ENCODE measurements at places on chromosomes 6 and 20. TPM values are rescaled to one million over a fixed set of nuclear protein-coding genes. Genes with fewer than 3 reads are reported as not detected.

GRCh38 chr6:167827583-167828324 lies 1.0 kb downstream of the AFDN start:
- H3K4me1 ChIP-seq, result peaks cover 33% of the 10 kb centered on the region
- H3K4me3 ChIP-seq, result peak overlapping the region; percentile 87
- peaks cover 3% of the 10 kb centered on the region for H3K36me3 ChIP-seq
- DNase-seq, result peak; percentile 64
- no peaks in the 10 kb centered on the region for H3K27me3 ChIP-seq

The TREML2 gene
- total RNA-seq, result not detected

DNA sequence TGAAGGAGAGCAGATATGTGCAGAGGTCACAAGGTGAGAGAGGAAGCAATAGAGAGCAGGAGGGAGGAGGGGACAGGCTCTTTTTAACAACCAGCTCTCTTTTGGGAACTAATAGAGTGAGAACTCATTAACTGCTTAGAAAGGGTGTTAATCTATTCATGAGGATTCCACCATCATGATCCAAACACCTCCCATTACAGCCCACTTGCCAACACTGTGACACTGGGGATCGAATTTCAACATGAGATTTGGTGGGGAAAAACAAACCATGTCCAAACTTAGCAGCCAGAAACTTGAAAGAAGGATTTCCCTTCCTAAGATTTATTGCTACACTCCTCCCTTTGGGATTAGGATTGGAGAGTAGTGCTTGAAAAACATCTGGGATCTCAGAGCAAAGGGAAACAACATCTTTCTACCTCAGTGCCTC lies 135.5 kb upstream of the PLCB4 start:
- no peaks in the 10 kb centered on the region for H3K4me1 ChIP-seq
- no peaks in the 10 kb centered on the region for H3K27me3 ChIP-seq
- H3K4me3 ChIP-seq, result no peak overlapping the region

- H3K36me3 ChIP-seq, result no peaks in the 10 kb centered on the region
- no peak overlapping the region for H3K4me3 ChIP-seq
- no peaks in the 10 kb centered on the region for H3K27me3 ChIP-seq
Observed at GRCh38 chr6:63496361-63496804, 75.9 kb upstream of the LOC128125822 start.

The CALHM4 gene
- not detected for total RNA-seq

DNA sequence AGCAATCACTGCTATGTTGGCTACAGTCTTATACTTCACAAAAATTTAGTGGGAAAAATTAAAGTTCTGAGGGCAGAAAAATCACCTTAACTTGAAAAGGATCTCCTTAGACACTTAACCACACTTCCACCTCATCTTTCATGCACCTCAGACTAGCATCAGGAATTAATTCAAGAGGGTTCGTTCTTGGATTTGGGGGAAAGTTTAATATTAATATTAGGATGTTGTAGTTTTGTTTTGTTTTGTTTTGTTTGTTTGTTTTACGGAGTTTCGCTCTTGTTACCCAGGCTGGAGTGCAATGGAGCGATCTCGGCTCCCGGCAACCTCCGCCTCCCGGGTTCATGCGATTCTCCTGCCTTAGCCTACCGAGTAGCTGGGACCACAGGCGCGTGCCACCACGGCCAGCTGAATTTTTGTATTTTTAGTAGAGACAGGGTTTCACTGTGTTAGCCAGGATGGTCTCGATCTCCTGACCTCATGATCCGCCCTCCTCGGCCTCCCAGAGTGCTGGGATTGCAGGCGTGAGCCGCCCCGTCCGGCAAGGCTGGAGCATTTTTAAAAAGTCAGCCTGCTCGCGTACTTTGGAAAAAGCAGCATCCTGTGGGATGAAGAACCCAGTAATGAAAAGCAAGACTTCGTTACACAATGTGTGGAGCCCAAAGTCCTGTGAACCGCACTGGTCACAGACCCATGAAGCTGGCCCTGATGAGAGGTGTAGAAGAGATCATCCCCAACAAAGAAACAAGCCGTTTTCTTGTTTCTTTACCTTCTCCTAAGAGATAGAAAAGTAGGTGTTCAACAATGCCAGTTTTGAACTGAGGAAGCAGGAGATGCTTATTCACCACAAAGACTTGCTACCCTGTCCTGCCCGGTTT lies 194.9 kb downstream of the GPX5 start:
- H3K4me1 ChIP-seq, result no peaks in the 10 kb centered on the region
- H3K27ac ChIP-seq, result no peak overlapping the region
- H3K4me3 ChIP-seq, result no peak overlapping the region
- no peaks in the 10 kb centered on the region for H3K27me3 ChIP-seq

The FOXC1 gene
- 16.0 TPM for total RNA-seq

The MYCT1 gene
- not detected for total RNA-seq

- no peaks in the 10 kb centered on the region for H3K4me1 ChIP-seq
- DNase-seq, result no peak
- H3K36me3 ChIP-seq, result no peaks in the 10 kb centered on the region
- no peaks in the 10 kb centered on the region for H3K27me3 ChIP-seq
Observed at GRCh38 chr6:144999127-144999526, 714.0 kb downstream of the UTRN start.

- H3K4me1 ChIP-seq, result peaks cover 24% of the 10 kb centered on the region
- DNase-seq, result no peak
- H3K27me3 ChIP-seq, result no peaks in the 10 kb centered on the region
- no peak overlapping the region for H3K4me3 ChIP-seq
- H3K27ac ChIP-seq, result no peak overlapping the region
Observed at GRCh38 chr6:125656287-125656870, 93.1 kb upstream of the HEY2 start.

- no peaks in the 10 kb centered on the region for H3K27me3 ChIP-seq
- H3K27ac ChIP-seq, result peak overlapping the region; percentile 48
- DNase-seq, result peak; percentile 81
- H3K4me3 ChIP-seq, result no peak overlapping the region
Observed at GRCh38 chr20:57475388-57476083, 49.4 kb downstream of the CTCFL start.

GRCh38 chr6:159493231-159493897 lies 199.7 kb downstream of the SOD2 start:
- H3K27ac ChIP-seq, result no peak overlapping the region
- H3K27me3 ChIP-seq, result no peaks in the 10 kb centered on the region
- no peak for DNase-seq
- H3K4me1 ChIP-seq, result peaks cover 2% of the 10 kb centered on the region
- H3K4me3 ChIP-seq, result no peak overlapping the region

DNA sequence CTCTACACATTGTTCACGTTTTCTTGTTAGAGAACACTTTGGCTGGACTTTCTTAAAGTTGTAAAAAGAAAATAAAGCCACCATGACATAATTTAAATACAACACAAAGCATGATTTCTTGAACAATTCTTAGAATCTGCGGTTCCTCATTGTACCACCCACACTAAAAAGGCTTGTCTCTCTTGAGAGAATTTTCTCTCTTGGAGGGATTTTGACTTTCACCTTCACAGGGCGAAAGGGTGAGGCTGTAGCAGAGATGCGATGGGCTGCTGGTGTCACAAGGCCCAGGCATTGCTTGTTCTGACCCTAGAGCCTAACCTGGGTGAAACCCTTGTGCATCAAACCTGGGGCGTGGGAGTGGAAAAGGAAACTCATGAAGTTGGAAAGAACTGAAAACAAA lies 122.7 kb upstream of the RIPOR2 start:
- H3K36me3 ChIP-seq, result no peaks in the 10 kb centered on the region
- no peak overlapping the region for H3K4me3 ChIP-seq
- DNase-seq, result no peak
- H3K27me3 ChIP-seq, result no peaks in the 10 kb centered on the region

GRCh38 chr6:36920546-36920945 lies 34.0 kb upstream of the PI16 start:
- peaks cover 22% of the 10 kb centered on the region for H3K4me1 ChIP-seq
- no peak overlapping the region for H3K27ac ChIP-seq
- H3K4me3 ChIP-seq, result no peak overlapping the region
- H3K27me3 ChIP-seq, result no peaks in the 10 kb centered on the region

DNA sequence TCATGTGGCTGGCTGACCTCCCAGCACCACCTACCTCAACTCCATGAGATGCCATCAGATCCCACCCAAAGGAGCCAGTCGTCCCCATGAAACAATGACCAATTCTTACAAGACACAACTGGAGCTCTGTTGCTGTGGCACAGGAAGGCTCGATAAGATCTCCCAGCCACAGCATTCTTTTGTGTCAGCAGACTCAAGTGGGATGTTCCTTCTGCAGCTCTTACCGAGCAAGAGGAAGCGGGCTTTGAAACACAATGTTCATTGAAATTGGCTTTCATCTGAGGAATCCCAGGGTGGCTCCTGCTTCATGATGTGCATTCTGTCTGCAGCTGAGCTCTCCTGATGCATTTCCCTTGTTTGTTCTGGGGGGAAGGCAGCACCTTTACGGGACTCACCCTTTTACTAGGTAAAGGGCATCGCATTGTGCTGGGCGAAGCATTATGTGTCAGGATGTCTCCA lies 222.0 kb upstream of the SGK1 start:
- no peaks in the 10 kb centered on the region for H3K27me3 ChIP-seq
- peaks cover 21% of the 10 kb centered on the region for H3K4me1 ChIP-seq
- no peaks in the 10 kb centered on the region for H3K36me3 ChIP-seq

DNA sequence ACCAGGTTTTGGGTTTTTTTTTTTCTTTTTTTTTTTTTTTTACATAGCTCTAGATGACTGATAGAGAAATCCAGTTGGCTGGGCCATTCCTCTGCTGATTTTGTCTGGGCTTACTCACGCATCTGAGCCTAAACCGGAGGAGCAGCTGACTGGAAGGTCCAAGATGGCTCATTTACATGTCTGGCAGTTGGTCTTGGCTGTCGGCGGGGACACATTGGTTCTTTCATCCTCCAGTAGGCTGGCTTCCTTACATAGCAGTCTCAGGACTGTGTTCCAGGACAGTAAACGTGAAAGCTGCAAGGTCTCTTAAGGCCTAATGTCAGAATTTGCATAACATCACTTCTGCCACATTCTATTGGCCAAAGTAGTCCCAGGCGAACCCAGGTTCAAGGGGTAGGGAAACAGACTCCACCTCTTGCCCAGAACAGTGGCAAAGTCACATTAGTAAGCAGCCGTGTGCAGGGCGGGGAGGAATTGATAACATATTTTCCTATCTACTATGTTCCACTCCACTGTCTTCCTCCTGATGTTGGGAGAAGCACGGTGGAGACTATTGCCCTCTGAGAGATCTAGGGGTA lies 87.0 kb downstream of the CDH22 start:
- DNase-seq, result no peak
- peaks cover 26% of the 10 kb centered on the region for H3K27me3 ChIP-seq
- H3K27ac ChIP-seq, result no peak overlapping the region
- no peak overlapping the region for H3K4me3 ChIP-seq
- no peaks in the 10 kb centered on the region for H3K36me3 ChIP-seq

DNA sequence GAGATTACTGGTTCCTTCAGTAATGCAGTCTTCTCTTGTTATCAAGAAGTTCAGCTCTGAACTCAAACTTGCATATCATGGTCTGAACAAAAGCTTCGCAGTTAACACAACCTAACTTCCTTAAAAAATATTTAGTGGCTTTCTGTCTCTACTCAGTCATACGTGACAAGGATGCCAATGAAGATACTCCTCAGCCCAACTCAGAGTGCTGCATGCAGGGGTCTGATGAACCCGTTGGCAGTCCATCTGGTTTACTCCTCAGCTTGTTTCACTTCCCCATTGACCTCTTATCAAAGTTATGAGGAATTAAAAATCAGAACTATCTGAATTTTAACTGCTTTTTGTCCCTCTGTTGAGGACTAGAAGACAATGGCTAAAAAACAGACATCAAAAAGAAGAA lies 56.6 kb upstream of the RIN2 start:
- DNase-seq, result no peak
- no peaks in the 10 kb centered on the region for H3K36me3 ChIP-seq

DNA sequence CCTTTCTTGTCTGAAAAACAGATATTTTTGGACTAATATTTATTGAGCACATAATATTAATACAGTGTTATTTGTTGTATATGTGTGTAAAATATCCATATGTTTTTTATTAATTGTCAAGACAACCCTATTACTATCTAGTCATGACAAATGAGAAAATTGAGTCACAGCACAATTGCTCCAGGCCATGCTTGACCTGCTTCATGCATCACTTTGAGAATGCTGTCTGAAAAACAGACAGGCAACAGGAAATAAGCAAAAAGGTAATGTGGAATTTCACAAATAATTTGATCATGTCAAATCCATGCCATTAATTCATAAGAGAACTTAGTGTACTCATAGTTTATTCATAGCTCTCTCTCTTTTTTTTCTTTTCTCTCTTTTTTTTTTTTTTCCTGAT lies 246.5 kb downstream of the RIMS1 start:
- H3K4me3 ChIP-seq, result no peak overlapping the region
- H3K27ac ChIP-seq, result no peak overlapping the region
- no peak for DNase-seq
- no peaks in the 10 kb centered on the region for H3K4me1 ChIP-seq

The MDFI gene
- not detected for total RNA-seq

The SRF gene
- total RNA-seq, result 37.8 TPM

The XKR7 gene
- not detected for total RNA-seq

GRCh38 chr6:21438986-21439352 lies 154.6 kb upstream of the SOX4 start:
- no peak for DNase-seq
- no peak overlapping the region for H3K4me3 ChIP-seq
- no peak overlapping the region for H3K27ac ChIP-seq
- H3K36me3 ChIP-seq, result no peaks in the 10 kb centered on the region
- no peaks in the 10 kb centered on the region for H3K4me1 ChIP-seq

GRCh38 chr6:110980648-110981047 lies 1.2 kb upstream of the RPF2 start:
- H3K4me3 ChIP-seq, result peak overlapping the region; percentile 69
- H3K4me1 ChIP-seq, result 0 out of 2 replicates have a peak, but pooled peaks cover 7% of the 10 kb centered on the region
- peaks cover 19% of the 10 kb centered on the region for H3K36me3 ChIP-seq

- no peak overlapping the region for H3K4me3 ChIP-seq
- DNase-seq, result no peak
- peaks cover 22% of the 10 kb centered on the region for H3K4me1 ChIP-seq
Observed at GRCh38 chr20:62739067-62739466, 30.4 kb downstream of the NTSR1 start.

DNA sequence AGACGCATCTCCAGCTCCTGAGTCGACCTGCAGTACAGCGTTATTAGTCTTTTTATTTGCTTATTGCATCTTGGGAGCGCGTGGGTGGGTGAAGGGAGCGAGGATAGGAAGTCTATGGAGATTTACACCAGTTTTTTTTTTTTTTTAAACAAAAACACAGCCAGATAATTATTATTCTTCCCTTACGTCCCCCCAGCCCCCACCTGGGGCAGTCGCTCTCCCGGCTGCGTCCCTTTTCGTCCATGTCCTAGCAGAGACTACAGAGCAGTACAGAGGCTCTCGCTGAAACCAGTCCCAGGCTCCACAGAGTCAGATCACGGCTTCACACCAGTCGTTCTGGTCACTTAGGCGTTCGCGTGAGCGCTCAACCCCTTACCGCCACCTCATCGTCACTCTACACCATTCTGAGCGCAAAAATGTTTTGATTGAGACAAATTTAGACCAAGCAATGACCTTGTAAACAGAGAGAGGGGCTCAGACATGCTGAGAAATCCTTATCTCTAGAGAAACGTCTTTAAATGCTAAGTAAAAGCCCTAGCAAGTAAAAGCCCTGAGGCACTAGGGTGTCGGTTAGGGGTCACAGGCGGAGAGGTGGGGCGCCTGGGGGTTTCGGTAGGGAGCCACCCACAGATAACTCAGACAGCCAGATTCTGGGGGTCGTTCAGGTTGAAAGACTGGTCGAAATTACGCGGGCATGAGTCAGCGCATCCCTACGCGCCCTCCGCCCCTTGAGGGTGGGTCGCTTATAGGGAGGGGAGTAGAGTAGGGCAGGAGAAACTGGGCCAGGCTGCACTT lies 975 bp upstream of the PPT2 start:
- peak overlapping the region; percentile 56 for H3K4me3 ChIP-seq
- peak overlapping the region; percentile 68 for H3K27ac ChIP-seq
- DNase-seq, result no peak
- H3K36me3 ChIP-seq, result peaks cover 16% of the 10 kb centered on the region

The NFYA gene
- total RNA-seq, result 14.9 TPM

All from SJSA1 (cell line).